ENCODE measurements at places on chromosomes 7 and 10.

DNA sequence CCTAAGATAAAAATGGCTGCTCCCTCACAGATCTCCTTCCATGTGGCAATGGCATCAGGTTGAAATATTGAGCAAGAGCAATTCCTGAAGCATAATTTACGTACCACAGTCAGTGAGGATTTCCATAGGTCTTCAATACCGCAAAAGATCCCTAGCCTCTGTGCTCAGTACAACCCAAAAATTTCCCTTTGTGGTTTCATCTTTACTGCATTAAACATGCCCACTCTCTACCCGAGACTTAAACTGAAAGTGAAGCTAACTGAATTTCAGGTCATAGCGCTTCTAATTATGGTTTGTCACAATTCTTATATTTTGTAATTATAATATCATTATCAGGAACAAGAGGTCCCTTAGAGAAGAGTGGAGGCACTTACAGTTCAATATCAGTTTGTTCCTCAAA, 1071.1 kb downstream of the XPNPEP1 start:
- DNase-seq = no peak

DNA sequence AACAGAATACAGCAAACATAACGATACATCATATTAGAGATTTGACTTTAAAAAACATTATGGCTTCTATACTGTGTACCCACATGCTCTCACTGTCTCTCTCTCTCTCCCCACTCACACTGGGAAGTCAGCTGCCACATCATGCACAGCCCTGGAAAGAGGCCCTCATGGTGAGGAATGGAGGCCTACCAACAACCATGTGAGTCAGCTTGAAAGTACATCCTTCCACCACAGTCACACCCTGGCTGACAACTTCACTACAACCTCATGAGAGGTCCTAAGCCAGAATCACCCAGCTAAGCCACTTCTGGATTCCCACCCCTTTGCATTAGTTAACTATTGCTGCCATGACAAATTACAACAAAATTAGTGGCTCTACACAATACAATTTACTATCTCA, 23.3 kb upstream of the GPR22 start:
- peak; percentile 50 for DNase-seq

- no peak for DNase-seq
Observed at GRCh38 chr10:114427124-114427852, 23.0 kb upstream of the AFAP1L2 start.

GRCh38 chr10:112361951-112362751, 11.8 kb upstream of the ACSL5 start:
- DNase-seq = peak; percentile 28

All from fibroblast of skin of right quadriceps (primary cell).